Epithelial cell of esophagus (primary cell): ENCODE measurements at places on chromosomes 11 and 22.

DNA sequence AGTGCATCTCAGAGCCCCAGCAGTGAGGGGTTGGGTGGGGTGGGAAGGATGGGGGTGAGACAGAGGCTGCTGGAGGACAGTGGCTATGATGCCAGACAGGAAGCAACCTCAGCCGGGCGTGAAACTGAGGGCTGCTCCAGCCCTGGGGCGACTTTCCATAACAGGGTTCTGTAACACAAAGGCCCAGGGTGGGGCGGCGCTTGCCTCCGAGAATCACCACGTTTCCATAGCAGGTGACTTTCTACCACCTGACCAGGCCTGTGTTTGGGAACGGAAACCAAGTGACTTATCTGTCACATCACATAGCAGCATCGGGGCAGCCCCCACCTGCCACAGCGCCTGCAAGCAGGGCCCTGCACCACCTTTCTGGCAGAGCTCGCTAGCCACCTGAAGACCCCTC lies 85.8 kb downstream of the TRMU start:
- DNase-seq, result no peak

- DNase-seq, result no peak
Measured at GRCh38 chr22:26642465-26643417, 14.6 kb upstream of the MIAT start.

GRCh38 chr22:46773076-46773475 lies 10.6 kb downstream of the TBC1D22A start:
- no peak for DNase-seq

- DNase-seq, result no peak
Measured at GRCh38 chr22:37255558-37256006, 11.5 kb upstream of the RAC2 start.

GRCh38 chr22:24153959-24154358 lies 27.3 kb upstream of the SUSD2 start:
- no peak for DNase-seq

DNA sequence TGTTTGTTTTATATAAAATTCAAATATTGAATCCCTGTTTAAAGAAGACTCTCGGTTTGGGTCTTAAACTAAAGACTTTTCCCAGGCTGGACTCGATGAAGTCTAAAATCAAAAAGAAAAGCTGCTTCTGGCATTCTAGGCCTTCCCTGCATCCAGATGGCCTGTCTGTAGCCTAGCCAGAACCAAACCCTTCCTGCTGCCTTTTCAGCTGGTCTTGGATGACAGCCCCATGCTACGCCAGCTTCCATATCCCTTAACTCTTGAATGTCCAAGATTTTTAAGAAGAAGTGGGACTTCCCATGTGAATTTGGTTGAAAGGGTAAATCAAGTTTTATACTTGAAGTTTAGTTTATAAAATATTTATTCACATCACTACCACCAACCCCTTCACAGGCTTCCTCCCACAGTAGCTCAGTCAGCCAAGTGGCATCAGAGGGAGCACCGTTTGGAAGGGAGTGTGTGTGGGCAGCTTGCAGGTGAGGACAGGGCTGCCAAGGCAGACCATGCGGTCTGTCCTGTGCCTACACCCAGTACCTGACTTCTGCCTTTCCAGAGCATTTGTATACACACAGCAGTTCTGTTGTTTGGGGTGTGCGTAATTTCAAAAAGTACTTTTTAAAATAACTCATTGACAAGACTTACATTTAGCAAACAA lies 18.2 kb upstream of the PSMA1 start:
- no peak for DNase-seq

DNA sequence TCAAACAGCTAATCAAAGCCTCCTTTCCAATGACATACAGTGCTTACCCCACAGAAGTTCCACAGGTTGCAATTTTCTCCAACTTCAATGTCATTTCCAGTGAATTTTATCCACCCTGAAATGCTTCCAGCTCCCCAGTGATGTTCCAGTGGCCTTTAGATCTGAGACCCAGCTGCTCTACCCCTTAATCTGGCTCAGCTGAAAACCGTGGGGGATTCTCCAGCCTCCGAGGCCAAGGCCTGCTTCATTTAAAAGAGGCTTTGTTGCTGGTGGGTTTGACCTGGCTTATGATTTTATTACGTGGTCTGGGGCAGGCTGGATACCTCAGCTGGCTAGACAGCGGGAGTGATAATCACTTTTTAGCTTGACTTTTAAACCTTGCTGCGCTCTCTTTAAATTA lies 10.9 kb downstream of the HEPHL1 start:
- DNase-seq, result no peak

- no peak for DNase-seq
Measured at GRCh38 chr11:68976563-68976962, 4.2 kb downstream of the MRGPRD start.

DNA sequence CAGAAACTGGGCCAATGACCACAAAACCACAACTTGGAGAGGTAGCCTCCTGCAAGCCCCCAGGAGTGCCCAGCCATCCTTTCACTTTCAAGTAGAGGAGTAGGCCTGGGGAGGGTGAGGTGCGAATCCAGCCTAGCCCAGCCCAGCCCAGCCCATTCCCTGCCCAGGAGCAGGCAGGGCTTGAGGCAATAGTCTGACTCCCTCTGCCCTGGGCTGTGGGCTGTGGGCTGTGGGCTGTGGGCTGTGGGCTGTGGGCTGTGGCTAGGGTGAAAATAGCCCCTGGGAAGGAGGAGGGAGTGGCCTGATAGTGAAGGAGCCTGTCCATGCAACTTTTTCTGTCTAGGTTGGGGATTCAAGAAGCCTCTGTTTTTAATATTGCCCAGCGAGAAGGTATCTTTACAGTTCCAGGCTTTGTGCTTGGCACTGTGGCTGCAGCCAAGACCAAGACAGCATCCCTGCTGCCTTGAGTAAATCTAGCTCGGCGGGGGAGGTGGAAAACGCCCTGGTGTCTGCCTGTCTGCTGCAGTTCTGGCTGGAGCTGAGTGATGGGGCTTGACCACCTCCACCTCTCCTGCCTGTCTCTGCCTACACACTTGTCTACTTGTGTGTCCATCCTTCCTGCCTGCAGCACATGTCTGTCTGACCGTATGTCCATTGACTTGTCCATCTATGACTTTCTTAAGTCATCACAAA lies 40.7 kb downstream of the LMO1 start:
- DNase-seq, result no peak

DNA sequence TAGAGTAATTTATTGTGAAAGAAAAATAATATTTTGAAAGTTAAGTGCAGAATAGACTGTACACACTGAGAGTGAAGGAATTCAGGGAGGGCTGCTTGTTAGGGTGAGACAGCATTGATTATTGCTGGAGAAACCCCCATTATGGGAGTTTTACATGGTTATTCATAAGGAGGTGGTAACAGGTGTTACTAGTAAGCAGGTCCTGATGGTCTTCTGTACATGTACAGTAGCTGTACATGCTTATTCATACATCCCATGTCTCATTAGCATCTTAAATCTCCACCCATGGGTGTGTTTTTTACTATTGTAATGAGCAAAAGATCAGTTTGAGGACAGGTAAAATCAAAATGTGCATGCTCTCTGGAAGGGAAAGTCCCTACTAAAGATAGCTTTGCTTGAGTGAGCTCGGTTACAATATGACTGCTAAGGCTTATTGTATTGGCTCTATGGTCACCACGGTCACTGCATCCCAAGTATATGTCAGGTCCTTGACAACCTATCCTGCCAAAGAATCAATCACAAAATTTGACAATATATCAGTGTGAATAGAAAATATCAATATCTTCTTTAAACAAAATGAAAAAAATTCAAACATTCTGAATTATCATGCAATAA lies 6.2 kb downstream of the KDM4F start:
- DNase-seq, result no peak

- no peak for DNase-seq
Measured at GRCh38 chr11:20089796-20090653, 70.2 kb downstream of the DBX1 start.

DNA sequence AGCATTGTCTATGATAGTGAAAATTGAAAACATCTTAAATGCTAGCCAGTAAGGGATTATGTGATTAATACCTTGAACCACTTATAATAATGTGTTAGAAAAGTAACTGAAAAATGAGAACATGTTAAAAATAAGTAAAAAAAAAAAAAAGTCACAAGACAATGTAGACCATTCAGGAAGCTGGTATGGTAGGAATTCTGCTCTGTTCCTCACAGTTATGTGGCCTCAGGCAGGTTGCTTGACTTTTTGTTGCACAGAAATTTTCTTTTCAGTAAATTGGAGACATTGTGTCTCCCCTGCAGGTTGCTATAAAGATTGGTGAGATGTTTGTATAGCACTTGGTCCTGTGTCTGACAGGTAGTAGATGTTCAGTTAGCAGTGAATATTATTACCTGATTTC lies 17.3 kb upstream of the PLET1 start:
- no peak for DNase-seq

DNA sequence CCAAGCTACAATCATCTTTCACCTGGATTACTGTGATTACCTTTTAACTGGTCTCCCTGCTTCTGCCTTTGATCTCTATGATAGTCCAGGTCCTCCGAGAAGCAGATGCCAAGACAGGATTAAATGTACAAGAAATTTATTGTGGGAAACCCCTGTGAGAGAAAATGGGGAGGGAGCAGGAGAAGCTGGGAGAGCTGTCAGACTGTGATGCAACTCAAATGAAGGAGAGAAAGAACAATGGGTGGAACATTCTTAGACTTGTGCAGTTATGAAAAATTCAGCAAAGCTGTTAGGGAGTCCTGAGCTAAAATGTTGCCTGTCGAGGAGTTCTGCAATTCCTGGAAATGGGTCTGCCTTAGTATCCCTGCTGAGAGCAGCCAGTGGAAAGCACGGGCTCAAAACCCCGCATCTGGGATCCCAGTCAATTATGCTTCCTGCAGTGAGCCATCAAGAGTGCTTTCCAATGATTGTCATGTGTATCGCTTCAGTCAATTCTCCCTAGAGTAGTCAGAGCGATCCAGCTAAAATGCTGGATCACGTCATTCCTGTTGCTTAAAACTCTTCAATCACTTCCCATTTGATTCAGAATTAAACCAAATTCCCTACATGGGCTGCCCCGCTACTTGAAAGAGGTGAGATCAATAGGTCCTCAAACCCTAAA lies 16.5 kb upstream of the CSTF3 start:
- no peak for DNase-seq

DNA sequence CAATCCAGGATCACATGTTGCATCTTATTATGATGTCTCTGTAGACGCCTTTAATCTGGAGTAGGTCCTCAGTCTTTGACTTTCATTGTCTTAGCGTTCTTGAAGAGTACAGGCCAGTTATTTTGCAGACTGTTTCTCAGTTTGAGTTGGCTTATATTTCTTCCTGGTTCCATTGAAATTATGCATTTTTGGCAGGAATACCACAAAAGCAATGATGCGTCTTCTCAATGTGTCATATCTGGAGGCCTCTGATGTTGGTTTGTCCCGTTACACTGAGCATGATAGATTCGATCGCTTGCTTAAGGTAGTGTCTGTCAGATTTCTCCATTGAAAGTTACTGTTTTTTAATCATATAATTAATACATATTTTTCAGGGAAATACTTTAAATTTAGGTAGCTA lies 30.6 kb downstream of the TECTA start:
- no peak for DNase-seq

DNA sequence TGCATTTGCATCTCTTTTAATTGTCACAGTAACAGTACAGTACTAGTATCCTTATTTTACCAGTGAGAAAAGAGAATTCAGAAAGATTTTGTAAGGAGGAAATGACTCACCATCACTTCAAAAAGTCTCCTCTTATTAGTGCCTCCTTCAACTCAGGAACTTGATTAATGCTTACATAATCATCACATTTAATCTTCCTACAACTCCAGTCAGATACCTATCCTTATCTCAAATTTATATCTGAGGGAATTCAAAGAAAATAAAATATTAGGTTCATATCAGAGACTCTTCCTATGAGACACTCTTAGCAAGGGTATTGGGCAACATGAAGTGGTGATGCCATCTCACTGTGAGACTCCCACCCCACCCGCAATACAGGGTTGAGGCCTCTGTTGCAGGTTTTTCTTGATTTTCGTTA lies 26.1 kb upstream of the CTSC start:
- peak; percentile 82 for DNase-seq

DNA sequence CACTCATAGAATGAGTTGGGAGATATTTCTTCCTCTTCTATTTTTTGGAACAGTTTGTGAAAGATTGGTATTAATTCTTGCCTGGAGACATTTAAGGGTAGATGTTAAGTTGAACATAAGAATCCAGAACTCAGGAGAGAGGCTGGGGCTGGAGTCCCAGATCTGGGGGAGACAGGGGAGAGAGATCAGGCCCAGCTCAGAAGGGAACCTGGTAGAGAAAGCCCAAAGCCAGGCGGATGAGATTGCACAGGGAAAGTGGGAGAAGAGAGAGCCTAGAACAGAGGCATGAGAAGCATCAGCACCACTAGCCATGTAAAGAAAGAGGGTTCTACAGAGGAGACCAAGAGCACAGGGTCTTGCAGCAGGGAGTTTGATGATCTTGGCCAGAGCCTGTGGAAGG lies 13.0 kb upstream of the GNAZ start:
- DNase-seq, result no peak

DNA sequence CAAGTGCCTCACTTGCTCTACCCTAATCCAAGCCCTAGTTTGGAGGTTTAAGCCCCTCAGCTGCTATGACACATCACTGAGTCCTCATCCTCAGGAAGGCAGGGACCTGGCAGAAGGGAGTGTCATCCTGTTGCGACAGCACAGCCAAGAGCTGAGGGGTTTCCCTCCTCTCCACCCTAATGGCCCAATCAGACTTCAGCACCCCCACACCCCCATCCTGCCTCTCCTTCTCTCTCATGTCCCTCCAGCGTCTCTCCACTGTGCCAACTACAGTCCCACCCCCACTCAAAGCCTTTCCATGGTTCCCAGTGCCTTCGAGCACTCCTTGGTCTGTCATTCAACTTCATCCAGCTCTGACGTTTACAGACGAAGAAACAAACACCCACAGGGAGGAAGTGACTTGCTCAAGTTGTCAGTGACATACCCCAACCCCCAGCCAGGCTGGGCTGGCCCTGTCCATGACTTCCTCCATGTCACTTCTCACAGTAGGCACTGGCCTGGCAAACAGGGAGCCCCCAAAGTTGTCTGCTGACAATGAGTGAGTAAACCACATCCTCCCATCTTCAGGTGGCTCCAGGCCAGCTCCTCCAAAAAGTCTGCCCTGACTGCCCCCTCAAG lies 15.6 kb downstream of the ARAP1 start:
- peak; percentile 83 for DNase-seq

DNA sequence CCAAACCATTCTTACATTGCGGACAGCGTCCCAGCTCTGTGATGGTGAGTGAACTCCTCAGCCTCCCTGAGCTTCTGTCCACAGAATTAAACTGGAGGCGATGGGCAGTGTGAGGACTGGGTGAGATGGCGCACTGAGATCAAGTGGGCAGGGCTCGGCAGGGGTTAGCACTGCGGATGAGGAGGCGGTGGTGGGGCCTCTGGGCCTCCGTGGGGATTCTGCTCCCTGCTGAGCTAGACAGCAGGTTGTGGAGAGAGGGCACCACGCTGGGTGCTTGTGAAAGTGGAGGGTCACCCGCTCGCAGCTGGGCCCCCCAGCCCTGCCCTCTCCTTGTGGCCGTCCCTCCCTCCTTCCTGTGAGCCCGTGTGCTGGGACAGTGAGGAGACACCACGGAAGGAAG lies 25.6 kb upstream of the PARVG start:
- DNase-seq, result no peak

DNA sequence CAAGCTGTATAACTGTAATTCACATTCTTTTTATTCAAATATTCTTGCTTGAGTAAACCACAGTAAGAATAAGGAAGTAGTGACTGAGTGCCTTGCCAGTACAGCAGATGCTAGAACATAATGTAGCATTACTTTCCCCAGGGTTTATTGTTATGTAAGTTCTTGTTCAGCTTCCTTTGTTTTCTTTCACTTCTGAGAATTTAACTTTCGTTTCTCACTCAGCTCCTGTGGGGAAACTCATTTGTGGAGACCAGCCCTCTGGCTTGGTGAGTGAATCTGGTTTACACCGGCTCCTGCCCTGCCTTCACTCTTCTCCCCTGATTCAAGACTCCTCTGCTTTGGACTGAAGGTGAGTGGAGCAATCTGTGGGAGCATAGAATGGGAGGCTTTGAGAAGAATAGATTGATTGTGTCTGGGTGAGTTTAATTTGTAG lies at the start of gene TRIM22:
TRIM22 (plus strand) TSS at position 240 of the 433 bp plus-strand sequence. CDS start 6,443 bp downstream, outside the sequence.
- peak; percentile 54 for DNase-seq
